NCI-H226 (cell line): ENCODE measurements at places on chromosomes 12 and 14.

DNA sequence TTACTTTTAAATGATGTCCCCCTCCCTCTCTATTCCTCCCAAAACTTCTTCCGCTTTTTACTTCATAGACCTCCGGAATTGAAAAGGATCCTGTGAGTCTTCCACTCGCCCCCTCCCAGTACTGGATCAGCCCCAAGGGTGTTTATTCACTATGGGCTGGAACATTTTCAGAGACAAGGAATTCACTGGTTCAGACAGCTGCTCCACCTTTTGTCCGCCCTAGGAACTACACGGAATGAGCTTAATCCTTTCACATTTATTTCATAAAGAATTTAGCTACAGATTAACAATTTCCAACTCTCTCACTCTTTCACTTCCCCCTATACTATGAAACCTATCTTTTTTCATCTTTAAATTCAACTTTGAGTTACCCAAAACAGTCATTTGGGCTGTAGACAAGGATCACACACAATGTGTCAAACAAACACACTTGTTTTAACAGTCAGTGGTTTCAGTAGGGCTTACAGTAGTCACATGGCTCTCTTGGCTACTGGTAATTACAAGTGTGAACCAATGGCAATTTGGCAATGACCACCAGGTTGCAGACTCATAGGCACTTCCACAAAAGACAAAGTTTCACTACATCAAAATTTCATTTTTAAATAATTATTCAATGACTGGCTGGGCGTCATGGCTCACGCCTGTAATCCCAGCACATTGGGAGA lies 20.6 kb downstream of the CNIH1 start:
- DNase-seq, result no peak

GRCh38 chr14:37711831-37712475 lies 116.5 kb downstream of the TTC6 start:
- no peak for DNase-seq

- DNase-seq, result no peak
Observed at GRCh38 chr14:23444314-23444713, 8.9 kb upstream of the MYH7 start.

GRCh38 chr14:72023128-72024042 lies 91.2 kb downstream of the RGS6 start:
- no peak for DNase-seq

DNA sequence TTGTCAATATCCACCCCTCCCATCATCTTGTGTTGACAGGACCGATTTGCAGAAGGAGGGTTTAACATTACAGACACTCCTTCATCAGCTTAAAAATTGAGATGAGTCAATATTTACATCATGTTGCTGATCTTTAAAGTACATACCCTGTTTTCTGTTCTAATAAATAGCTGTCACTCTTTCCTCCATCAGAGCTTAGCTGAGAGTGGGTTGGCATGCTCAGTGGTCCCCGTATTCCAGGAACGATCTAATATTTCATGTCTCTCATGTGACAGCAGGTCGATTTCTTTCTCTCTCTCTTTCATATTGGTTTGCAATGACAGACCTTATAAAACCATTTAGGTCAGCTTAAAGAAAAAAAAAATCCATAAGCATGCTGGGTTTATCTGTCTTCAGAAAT lies 950.6 kb downstream of the GALC start:
- DNase-seq, result no peak

DNA sequence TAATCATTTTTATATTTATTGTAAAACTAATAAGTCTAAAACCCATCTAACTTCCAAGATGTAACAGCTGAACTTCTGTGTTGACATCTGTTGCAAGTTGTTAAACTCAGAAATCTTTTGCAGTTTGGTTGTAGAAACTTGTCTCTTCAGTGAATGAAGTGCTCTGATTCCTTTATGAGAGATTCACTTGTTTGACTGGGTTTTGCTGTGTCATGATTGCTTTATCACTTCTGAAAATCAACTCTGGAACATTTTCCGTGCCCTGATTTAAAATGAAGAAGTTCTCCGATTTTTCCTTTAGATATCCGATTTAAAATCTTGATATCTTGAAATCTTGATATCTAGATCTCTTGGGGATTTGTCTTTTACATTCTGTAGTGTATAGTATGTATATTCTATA lies 65.1 kb downstream of the DIP2B start:
- no peak for DNase-seq

GRCh38 chr14:102539544-102540314 lies 30.2 kb upstream of the ANKRD9 start:
- DNase-seq, result peak; percentile 60

DNA sequence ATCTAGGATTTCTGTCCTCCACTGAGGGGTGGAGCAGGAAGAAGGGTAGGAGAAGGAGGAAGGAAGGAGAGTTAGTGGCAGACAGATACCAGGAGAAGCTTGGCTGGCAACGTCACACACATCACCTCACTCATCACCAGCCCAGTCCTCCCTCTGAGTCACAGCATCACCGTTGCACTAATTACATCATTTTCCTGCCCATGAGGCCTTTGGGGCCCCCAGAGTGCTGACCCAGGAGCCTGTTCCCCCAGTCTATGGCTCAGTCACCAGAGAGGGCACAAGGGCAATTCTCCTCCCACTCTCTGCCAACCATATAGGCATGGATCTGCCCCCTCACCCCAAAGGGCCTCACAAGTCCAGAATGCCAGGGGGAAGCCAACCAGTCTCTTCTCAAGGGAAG lies 4.6 kb downstream of the RND1 start:
- DNase-seq, result no peak

DNA sequence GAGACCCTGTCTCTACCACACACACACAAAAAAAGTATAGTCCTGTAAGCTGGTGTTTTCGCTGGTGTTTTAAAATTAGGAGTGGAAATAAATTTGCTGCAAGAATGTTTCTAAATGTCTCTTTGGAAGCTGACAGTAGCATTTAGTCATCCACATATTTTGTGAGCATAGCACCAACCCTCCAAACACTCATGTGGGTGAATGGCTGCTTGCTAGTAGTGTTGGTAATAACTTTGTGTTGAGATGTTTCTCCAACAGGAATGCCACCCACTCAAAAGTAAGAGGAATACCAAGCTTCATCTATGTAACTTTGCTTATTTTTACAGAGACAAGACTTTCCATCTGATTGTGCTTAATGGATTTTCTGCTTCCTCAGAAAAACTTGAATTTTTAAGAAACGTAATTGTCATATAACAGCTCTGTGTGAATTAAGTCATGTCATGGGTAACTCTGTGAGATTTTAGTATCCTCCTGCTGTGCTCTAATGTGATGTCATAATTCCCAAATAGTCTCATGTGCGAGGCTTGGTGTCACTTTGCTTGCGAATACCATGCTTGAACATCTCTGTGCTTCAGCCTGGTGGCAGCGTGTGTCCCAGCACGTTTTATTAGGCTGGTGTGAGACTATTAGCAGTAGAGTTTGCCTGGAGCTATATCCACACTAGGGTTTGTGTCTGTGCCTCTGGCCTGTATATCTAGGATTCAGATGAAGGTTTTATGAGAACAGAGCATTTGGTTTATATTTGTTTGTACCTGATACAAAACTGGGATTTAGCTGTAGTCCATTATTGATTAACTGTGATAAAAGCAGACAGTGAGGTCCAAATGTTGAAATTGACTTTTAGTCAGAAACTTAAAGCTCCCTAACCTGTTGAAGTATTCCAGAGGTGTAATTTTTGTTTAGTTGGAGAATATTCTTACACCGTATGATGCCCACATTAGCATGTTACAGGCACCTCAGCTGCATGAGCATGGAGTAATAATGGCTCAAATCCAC lies 80.5 kb downstream of the FBXW8 start:
- no peak for DNase-seq

- DNase-seq, result no peak
Observed at GRCh38 chr12:117967512-117967911, 1.3 kb downstream of the KSR2 start.

GRCh38 chr12:40152783-40153383 lies 47.0 kb upstream of the SLC2A13 start:
- no peak for DNase-seq

GRCh38 chr12:13602172-13602571 lies 379.2 kb downstream of the GRIN2B start:
- no peak for DNase-seq

DNA sequence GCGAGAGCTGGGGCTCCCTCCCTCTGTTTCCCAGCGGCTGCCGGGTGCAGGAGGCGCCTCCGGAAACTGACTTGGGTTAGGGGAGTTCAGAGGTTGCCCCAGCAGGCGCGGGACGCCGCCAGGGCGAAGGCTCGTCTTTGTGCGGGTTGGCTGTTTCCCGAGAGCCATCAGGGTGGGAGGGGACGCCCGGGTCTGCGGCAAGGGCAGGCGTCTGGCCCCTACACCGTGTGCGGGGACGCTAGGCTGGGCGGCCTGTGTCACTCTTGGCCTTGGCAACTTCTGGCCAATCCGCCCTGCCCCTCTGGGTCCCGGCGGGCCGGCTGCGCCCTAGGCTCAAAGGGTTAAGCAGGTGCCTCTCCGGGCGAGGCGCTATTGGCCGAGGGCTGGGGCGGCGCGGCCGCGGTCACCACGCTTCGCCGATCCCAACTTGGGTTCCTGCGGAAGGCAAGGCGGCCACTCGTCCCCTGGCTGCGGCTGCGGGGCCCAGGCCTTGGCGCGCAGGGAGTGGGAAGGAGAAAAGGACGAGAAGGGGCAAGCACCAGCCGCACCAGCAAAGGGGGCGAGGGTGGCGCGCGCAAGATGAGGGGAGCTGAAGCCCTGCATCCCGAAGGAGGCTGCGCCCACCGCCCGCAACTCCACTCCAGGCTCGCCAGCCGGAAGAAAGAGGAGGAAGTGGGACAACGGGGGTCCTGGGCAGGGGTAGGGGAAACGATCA lies 5.6 kb upstream of the NPAS3 start:
- no peak for DNase-seq

DNA sequence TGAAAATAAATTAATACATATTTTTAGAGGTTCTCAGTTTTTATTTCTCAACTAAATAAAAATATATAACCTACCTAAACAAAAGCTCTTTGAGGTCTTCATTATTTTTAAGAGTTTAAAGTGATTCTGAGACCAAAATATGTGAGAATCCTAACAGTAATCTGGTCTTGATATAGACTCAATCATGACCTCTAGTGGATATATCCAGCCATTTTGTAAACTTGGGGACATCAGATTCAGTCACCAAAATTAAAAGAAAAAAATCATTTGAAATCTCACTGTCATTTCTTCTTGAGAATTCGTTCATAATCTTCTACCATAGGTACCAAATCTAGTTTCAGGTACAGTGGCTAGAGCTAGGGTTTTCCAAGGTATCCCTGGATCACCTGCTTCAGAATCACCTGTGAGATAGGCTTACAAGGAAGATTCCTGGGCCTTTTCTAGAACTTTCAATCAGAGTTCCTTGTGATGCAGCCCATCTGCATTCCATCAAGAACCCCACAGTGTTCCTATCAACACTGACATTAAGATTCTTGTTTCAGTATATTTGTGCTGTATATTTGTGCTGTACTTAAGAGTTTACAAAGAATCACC lies 214.9 kb downstream of the ADAMTS20 start:
- no peak for DNase-seq

DNA sequence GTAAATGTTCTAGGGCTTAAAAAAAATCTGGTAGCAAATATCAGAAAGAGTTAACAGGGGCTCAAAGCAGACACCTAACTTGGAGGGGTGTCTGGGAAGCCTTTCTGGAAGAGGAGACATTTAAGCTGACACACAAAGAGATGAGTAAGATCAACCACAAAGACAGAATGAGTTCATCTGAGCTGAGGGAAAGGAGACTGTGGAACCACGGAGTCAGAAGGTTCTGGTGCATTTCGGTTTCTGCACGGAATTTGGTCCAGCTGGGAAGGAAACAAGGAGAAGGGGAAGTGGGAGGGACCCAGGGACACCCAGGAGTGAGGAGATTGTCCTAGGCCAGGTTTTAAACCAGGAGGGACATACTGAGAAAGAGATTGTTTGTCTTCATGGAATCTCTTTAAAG lies 161.1 kb downstream of the PHETA1 start:
- no peak for DNase-seq

DNA sequence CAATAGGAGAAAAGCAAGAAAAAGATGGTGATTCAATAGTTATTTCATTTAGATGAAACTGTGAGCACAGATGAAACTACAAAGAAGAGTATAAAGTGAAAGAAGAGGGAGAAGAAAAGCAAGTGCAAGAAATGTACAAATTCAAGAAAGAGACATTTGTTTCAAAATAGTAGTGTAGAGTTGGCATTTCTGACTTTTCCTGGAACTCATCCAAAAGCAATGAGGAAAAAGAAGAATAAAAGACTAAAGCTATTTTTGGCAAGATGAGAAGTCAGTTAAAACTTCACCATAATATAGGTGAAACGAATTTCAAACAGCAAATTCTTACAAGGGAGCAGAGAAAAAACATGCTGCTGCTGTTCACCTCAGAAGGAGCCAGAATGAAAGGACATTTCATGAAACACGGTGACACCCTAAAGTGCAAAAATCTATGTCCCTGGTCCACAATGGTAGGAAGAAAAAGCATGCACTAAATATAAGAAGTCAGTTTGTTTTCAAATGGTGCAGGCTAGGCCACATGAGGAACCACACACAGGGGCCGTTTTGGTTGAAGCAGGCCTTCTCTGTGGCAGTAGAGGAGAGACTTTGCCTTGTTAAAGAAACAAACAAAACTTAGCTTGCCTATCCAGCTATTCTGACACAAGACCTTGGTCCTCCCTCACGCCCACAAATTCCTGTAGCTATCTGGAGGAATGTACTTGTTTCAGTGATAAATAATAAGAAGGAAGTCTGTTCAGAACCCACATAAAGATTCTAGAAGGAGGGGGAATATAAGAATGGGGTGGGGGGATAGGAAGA lies 11.1 kb upstream of the CMAS start:
- peak; percentile 11 for DNase-seq

DNA sequence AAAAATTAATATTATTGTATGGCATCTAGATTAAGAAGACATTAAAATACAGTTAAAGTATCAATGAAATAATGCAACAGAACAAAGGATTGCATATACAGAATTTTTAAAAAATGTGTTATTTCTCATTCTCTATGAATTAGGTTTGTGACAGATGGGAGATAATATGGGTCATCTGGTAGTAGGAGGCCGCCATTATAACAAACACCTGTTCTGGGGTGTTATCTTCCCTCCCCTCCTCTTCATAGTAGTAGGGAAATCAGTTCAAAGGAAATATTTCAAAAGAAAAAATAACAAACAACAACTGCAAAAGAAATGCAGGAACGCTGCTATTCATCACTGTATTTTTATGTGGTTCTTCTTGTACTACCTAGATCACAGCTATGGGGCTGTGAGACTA lies 187.0 kb upstream of the ATP2B1 start:
- no peak for DNase-seq

DNA sequence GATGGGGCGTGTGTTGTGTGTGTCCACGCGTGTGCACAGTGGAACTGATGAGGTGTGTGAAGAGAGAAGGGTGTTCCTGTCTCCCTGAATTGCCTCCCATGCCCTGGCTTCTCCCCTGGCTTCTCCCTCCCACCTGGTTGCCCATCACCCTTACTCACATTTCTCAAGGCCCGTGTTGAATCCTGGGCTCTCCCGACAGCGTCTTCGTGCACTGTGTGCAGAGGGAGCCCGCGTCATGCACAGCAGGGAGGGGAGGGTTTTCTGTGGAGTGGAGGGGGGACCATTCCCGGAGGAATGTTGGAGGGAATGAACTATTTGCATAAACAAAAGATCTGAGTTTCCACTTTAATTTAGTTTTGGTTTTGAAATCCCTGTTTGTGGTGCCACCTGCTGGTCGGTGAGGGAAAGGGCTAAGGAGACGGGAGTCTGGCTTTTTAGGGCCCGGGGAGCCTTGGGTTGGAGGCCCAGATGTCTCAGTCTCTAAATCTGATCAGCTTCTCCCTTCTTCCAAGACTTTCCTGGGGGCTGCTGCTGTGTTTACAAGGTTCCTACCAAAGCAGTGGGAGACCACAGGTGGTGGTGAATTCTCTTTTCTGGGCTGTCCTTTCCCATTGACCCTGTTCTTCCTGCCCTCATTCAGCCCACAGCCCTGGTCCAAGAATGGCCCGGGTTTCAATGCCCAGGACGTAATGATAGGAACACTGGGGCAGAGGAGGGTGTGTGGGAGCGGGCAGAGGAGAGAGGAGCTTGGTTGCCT lies at the start of gene C1R:
Gene C1R (minus strand): TSS at position 217 of the 757 bp plus-strand sequence. CDS start 57 bp downstream, at position 160.
- peak; percentile 70 for DNase-seq
